ENCODE measurements at places on chromosomes 5 and 9.

DNA sequence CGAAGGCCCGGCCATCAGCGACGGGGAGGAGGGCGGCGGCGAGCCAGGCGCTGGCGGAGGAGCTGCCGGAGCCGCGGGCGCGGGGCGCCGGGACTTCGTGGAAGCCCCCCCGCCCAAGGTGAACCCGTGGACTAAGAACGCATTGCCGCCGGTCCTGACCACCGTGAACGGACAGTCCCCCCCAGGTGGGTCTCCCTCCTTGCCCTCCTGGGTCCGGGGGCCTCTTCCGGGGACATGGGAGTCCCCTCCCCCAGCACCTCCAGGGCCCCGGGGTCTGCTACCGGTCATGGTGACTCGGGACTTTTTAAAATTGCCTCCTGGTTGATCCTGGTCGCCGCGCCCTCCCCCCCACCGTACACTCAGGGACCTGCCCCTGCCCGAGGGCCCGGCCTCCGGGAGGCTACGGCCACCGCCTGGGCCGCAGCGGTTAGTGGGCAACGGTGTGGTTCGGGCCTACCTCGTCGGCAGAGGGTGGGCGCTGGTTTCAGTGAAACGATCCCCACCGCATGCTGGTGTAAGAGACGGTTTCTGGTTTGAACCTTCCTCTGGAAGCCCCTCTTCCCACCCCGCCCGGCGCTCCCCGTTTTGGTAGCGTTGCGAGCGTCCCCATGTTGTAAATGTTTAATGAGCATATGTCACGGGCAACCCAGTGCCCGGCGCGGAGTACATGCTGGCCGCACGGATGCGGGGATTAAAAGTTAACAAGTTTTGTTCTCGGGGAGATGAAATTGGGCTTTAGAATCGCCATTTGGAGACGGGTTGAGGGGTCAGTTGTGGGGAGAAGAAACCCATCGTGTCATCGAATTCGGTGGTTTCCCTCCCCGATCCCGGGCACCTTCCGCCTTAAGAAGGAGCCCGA, 1.1 kb downstream of the LARP1 start:
- peak; percentile 57 for DNase-seq

DNA sequence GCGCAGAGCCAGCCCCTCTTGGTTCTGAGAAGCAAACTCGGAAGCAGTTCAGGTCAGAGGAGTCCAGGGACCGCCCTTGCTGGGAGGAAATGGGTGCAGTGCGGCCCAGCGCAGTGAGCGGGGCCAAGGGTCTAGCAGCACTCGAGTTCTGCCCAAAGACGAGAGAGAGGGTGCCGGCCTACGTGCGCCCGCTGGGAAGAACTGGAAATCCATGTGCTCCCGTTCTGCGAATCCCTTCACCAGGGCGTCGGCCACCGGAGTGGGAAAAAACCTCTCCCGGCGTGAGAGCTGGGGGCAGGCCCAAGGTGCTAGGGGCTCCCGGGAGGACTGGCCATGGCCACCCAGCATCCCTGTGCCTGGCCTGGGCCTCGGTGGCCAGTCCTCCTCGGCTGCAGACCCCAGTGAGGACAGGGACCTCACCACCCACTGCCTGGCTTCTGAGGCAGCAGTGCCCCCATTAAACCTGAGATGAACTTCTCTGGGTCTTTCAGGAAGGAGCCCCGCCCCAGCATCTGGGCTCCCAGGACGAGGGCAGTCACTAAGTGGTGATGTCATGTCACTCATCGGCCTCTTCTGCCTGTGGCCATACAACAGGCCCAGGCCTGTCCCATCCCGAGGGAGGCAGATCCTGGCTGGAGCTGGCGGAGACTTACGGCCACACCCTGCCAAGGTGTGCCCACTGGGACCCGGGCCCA, 10.6 kb downstream of the TMEM250 start:
- DNase-seq, result no peak

- peak; percentile 78 for DNase-seq
These were observed 1.8 kb downstream of the LPCAT1 start for GRCh38 chr5:1521671-1522600.

GRCh38 chr9:127280880-127281660, 16.5 kb downstream of the GARNL3 start:
- DNase-seq, result no peak

DNA sequence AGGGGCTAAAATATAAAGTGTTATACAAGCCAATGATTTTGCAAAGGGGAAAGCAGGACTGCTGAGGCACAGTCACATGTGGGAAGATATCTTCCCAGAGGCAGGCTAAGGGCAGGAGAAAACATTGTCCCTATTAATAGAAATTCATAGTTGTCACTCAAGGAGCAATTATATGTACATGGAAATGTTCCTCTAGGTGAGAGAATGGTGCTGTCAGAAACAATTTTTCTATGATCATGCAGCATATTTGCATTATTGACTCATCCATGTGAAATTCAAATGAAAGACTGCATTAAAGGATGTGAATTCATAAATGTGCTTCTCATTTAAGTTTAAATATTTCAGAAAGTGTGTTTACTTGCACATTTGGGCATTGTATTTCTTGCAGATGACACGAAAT, 775.9 kb upstream of the CDH9 start:
- no peak for DNase-seq
